ENCODE measurements at places on chromosomes 11 and 22. TPM values are rescaled to one million over a fixed set of nuclear protein-coding genes. Genes with fewer than 3 reads are reported as not detected.
A peak's percentile ranks its signal among the peaks of the same experiment; 100 is the strongest.

RIMBP3B gene
- 0.04 TPM for total RNA-seq

ANKK1 gene
- not detected for total RNA-seq

PARVG gene
- total RNA-seq: not detected

OR5B17 gene
- not detected for total RNA-seq

DDX25 gene
- total RNA-seq: 20.7 TPM

TMEM86A gene
- total RNA-seq: 0.70 TPM

DNA sequence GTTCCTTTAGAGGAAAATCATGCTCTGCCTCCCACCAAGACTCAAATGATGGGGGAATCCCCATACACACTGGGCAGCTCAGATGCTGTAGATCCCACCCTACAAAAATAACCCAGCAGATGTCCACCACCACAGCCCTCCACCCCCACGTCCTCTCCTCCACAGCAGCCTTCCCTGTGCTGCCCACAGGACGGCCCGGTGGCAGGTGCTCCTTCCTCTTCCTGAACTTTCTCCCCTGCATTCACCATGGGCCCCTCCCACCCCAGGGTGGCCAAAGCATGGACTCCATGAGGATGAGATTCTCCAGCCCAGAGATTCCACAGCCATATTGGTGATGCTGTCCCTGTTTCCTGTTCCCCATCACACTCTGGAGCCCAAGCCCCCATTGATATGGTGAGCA is 368.3 kb downstream of the CADM1 start:
- H3K4me3 ChIP-seq: no peak overlapping the region
- no peaks in the 10 kb centered on the region for H3K27me3 ChIP-seq
- H3K4me1 ChIP-seq: no peaks in the 10 kb centered on the region
- no peaks in the 10 kb centered on the region for H3K36me3 ChIP-seq

- no peaks in the 10 kb centered on the region for H3K27me3 ChIP-seq
- H3K4me3 ChIP-seq: no peak overlapping the region
- H3K27ac ChIP-seq: no peak overlapping the region
- no peaks in the 10 kb centered on the region for H3K4me1 ChIP-seq
Observed at GRCh38 chr11:80086496-80087055, 645.7 kb upstream of the TENM4 start.

- no peaks in the 10 kb centered on the region for H3K4me1 ChIP-seq
- no peaks in the 10 kb centered on the region for H3K36me3 ChIP-seq
- H3K27me3 ChIP-seq: no peaks in the 10 kb centered on the region
- DNase-seq: peak; percentile 21
Observed at GRCh38 chr11:120798854-120799253, 225.0 kb upstream of the TBCEL start.

- H3K27ac ChIP-seq: no peak overlapping the region
- H3K27me3 ChIP-seq: no peaks in the 10 kb centered on the region
- H3K36me3 ChIP-seq: no peaks in the 10 kb centered on the region
- no peaks in the 10 kb centered on the region for H3K4me1 ChIP-seq
Observed at GRCh38 chr11:58526721-58527120, 18.8 kb upstream of the OR5B21 start.

DNA sequence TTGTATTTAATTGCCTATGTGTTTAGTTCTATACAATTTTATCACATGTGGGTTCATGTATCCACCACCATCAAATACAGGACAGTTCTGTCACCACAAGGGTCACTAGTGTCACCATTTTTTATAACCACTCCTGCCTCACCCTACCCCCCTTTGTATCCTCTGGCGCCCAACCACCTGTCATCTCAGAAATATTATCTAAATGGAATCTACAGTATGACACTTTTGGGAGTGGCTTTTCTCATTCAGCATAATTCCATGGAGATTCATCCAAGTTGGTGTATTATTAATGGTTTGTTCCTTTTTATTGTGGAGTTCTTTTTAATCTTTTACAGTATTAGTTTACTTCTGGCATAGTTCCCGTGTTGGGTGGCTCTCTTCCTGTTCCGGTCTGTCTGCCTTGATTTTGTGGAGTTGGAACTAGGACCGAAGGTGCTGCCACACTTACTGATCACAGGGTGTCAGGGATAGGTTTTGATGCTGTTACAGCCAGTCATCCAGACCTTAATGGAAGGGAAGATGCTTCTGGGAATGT is 58.5 kb downstream of the TNRC6B start:
- no peak overlapping the region for H3K27ac ChIP-seq
- no peaks in the 10 kb centered on the region for H3K36me3 ChIP-seq
- DNase-seq: no peak
- no peaks in the 10 kb centered on the region for H3K27me3 ChIP-seq

DNA sequence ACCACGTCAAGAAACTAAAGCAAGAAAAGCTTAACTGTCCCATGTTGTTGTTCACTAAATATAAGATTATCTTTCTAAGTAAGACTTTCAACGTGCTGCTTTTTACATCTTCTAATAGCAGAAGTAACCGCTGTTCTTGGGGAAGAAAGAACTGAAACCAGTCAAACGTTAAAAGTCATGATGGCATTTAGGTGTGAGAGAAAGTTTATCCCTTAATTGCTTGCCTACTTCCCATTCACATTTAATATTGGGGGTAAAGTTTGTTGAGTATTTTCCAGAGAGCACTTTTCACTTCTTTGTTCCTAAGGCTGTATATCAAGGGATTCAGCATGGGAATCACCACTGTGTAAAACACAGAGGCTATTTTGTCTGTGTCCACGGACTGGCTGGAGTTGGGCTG is 970 bp downstream of the OR5B21 start:
- peaks cover 4% of the 10 kb centered on the region for H3K4me1 ChIP-seq
- no peak for DNase-seq
- H3K4me3 ChIP-seq: no peak overlapping the region
- no peaks in the 10 kb centered on the region for H3K36me3 ChIP-seq
- no peak overlapping the region for H3K27ac ChIP-seq

GRCh38 chr11:126328001-126328390 is 24.1 kb downstream of the DCPS start:
- H3K4me1 ChIP-seq: no peaks in the 10 kb centered on the region
- H3K4me3 ChIP-seq: no peak overlapping the region
- H3K27me3 ChIP-seq: no peaks in the 10 kb centered on the region
- H3K27ac ChIP-seq: no peak overlapping the region
- no peaks in the 10 kb centered on the region for H3K36me3 ChIP-seq
- DNase-seq: no peak

GRCh38 chr11:122671400-122671891 is 15.9 kb downstream of the UBASH3B start:
- H3K36me3 ChIP-seq: no peaks in the 10 kb centered on the region
- no peak for DNase-seq
- no peaks in the 10 kb centered on the region for H3K4me1 ChIP-seq
- no peak overlapping the region for H3K4me3 ChIP-seq
- no peak overlapping the region for H3K27ac ChIP-seq

DNA sequence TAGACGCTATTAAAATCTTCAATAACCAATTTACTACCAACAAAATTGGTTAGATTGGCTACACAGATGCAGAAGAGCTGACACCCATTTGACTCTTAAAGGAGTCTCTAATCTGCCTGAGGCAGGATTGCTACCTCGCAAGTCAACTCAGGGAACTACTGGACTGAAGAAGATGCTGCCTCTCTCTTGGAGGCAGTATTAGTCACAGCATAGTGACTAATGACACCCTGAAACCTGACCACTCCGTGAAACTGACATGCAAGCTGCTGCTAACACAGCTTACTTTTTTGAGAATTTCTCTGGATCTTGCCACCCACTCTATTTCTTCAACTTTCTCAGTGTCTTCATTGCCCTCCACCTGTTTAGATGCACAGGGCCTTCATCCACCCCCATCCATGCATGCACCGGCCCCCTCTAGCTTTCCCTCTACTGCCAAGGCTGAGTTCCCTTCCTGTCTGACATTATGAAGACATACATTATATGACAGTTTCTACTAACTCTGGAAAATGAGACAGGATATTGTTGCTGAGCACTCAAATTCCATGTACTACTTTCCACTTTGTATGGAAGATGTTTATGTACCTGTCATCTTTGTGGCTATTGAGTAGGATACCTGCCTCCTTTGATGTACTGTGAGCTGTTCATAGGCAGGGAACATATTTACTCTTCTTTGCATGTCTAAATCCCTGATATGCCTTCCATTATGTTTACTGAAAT is 183.2 kb downstream of the MSANTD4 start:
- no peak overlapping the region for H3K27ac ChIP-seq
- DNase-seq: peak; percentile 11
- H3K36me3 ChIP-seq: no peaks in the 10 kb centered on the region

- no peaks in the 10 kb centered on the region for H3K4me1 ChIP-seq
- H3K27ac ChIP-seq: no peak overlapping the region
- no peak for DNase-seq
- H3K27me3 ChIP-seq: no peaks in the 10 kb centered on the region
Observed at GRCh38 chr11:24070435-24070834, 426.4 kb upstream of the LUZP2 start.

GRCh38 chr22:46857142-46857884 is 94.9 kb downstream of the TBC1D22A start:
- no peaks in the 10 kb centered on the region for H3K27me3 ChIP-seq
- H3K36me3 ChIP-seq: no peaks in the 10 kb centered on the region
- H3K27ac ChIP-seq: no peak overlapping the region
- no peak overlapping the region for H3K4me3 ChIP-seq
- no peak for DNase-seq
